ENCODE measurements at places on chromosomes 13 and 19.

DNA sequence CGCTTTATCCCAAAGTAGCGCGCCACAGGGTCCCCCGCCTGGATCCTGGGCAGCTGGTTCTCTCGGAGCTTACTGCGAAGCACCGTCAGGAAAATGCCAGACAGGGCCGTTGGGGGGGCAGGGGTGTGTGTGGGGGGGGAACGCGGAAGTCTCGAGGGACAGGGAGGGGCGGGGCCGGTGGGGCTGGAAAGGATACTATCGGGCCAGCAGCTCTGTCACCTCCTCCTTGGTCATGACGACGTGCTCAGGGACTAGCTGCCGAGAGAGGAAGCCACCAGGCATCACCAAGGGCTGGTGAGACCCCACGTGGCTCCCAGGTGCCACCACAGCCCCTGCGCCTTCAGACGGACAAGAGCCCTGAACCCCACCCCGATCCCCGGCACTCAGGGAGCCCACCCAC lies 5.3 kb downstream of the POLR2E start:
- DNase-seq, result no peak

- DNase-seq, result no peak
These were observed 164.5 kb downstream of the RGCC start for GRCh38 chr13:41621716-41622431.

GRCh38 chr13:98478189-98479129 lies 98.4 kb downstream of the STK24 start:
- no peak for DNase-seq

GRCh38 chr13:35887115-35887666 lies 244.0 kb downstream of the DCLK1 start:
- no peak for DNase-seq

- no peak for DNase-seq
These were observed 41.8 kb downstream of the SACS start for GRCh38 chr13:23391752-23392151.

DNA sequence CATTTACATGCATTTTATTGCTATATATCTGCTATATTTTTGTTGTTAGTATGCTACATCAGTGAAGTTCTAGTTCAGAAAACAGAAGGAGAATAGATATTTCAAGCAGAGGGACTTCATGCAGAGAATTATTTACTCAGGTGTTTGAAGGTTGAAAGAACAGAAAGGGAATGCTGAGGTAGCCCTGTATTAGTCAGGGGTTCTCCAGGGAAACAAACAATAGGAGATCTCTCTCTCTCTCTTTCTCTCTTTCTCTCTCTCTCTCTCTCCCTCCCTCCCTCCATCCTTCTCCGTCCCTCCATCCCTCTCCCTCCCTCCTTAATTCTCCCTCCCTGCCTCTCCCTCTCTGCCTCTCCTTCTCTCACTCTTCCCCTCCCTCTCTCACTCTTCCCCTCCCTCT lies 114.3 kb upstream of the TDRD3 start:
- no peak for DNase-seq

GRCh38 chr19:46391296-46392251 lies 21.8 kb downstream of the CCDC8 start:
- no peak for DNase-seq

DNA sequence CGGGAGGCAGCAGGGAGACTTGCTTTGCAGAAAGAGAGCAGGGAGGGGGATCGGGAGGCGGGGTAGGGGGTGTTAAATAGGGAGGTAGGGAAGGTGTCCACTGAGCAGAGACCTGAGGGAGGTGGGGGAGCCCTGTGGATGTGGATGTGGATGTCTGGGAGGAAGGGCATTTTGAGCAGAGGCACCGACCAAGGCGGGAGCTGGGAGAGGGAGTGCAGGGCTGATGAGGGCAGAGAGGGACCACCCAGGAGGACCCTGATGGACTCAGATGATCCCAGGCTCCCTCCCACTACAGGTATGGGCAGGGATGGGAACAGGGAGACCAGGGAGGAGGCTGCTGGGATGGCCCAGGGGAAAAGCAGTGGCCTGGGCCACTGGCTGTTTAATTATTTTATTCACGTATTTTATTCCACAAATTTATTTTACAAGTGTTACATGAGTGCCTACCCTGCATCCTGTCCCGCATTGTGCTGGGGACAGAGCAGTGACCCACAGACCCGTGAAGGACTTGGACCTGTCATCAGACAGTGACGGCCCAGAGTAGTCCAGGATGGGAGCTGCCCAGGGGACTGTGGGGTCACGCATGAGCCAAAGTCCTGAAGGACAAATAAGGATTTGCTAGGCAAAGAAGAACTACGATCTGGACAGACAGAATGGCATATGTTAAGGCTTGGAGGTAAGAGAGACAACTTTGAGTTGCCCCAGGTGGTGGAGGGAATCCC lies 5.3 kb downstream of the GRAMD1A start:
- DNase-seq, result no peak

GRCh38 chr19:49469828-49470614 lies 4.0 kb upstream of the FLT3LG start:
- DNase-seq, result peak; percentile 69

DNA sequence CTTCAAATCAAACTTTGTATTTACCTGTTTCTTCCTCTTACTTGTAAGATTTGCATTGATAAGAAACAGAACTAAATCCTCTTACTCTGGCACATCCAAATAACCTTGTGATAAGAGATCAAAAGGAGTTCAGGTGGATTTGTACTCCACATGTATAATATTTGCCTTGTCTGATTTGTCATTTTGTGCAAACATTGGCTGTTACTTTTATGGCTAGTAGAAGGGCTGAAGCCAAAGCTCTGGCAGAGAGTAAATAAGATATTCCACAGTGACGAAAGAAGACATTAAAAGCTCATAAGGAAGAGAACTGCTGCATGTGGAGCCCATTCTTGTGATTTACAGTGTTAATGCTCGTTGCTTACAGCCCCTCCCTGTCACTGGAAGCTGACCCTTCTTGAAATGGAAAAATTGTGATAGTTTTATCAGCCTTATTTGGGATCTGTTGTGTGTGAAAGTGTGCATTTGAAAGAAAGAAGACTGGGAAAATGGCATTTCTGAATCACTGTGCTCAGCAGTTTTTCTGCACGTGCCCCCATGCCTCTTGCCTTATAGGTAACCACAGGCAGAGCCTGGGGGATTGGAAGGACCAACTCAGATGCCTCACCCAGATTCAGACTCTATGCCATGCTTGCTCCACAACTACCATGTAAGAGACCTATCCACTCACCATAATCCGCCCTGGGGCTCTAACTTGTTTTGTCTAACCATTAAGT lies 68.2 kb downstream of the OXGR1 start:
- no peak for DNase-seq

- no peak for DNase-seq
These were observed 41.5 kb downstream of the URI1 start for GRCh38 chr19:29983568-29983967.

GRCh38 chr13:94825507-94825906 lies 113.2 kb upstream of the SOX21 start:
- no peak for DNase-seq

DNA sequence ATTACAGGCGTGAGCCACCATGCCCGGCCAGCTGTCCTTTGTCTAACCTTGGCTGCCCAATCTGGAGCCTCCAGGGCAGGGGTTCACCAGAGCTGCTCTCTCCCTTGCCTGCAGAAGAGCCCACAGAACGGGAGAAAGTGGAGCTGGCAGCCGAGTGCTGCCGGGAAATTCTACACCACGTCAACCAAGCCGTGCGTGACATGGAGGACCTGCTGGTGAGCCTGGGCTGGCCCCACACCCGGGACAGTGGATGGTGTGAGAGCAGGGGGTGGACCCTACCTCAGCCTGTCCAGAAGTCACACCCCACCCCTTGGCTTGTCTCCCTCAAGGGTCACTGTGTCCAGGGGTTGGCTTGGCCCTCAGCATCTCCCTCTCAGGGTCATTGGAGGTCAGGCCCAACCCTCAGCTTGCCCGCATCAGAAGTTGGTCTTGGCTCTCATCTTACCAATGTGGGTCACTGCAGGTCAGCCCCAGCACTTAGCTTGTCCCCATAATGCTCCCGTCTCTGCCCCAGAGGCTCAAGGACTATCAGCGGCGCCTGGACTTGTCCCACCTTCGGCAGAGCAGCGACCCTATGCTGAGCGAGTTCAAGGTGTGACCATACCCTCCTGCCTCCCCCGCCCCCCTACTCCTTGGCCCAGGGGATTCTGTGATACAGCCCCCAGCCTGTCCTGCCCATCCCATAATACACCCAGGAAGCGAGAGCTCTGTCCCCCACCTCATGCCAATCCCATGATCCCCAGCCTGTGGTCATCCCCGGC lies 20.4 kb downstream of the ARHGEF1 start:
- no peak for DNase-seq

DNA sequence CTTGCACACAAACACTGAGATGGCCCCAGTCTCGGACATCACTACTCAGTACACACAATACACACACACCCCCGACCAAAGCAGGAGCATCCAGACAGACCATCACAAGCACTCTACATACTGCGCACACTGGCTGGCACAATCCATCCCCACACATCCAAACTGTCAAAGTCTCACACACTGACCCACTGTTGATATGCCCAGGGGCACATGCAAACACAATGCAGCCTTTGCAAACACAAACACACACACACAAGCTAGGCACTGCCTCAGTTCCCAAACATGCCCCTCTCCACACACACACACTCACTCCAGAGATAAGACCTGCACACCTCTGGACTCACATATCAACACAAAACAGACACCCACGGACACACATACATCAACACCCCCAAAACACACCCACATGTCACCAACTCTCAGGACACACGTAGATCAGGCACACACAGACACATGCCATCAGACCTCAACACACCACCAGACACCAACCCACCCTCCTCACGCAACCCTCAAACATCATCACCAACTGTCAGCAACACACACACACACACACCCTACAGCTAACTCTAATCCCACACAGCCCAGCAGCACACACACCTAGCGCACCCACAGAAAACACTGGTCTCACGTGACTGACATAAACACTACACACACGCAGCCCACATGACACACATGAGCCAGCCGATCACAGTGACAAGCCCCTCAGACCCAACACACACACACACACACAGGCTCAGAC lies 1.9 kb downstream of the BBC3 start:
- DNase-seq, result no peak

Measured in germinal center (tissue), 1 donor.